ENCODE measurements at places on chromosomes 1 and 21.
A peak's percentile ranks its signal among the peaks of the same experiment; 100 is the strongest.

DNA sequence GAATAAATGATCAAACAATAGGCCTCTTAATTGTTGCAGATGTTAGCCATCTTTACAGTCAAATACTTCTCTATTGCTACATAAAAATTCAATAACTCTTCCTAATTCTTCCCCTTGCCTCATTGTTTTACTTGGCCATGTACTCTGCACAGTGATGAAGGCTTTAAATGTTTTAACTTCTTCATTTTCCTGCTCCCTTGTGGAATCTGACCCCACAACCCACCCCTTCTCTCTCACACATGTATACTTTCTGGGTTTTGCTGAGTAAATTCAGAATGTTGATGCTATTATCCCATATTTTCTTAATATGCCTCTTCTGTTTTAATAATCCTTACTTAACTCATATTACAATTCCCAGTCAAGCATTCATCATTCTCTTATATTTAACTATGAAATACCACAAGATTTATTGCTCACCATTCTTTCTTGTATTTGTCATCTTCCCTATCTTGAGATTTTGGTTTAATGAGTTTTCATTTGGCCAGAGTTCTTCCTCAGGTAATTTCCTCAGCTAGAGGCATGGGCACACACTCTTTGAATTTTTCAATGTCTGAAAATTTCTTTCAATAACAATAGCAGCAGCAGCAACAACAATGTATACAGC is 327.8 kb upstream of the USP24 start:
- H3K27me3 ChIP-seq, result no peaks in the 10 kb centered on the region
- no peaks in the 10 kb centered on the region for H3K36me3 ChIP-seq
- no peaks in the 10 kb centered on the region for H3K4me1 ChIP-seq
- no peak overlapping the region for H3K27ac ChIP-seq

DNA sequence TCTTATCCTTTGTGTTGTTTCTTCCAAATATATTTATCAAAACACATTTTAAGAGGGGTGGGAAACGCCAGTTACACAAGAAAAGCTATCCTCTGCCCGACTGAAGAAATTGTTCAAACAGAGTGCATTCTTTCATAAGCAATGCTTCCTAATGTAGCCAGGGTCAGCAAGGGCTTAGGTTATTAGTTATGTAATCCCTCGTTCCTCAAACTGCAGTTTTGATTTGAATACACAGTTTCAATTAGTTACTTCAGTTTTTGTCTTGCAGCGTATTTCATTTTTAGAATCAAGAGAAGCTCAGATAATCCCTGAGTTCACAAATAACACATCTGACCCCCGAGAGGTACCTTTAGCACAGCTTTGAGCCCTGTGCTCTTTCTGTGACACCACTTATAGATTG is 141.7 kb upstream of the NRIP1 start:
- DNase-seq, result no peak
- no peak overlapping the region for H3K27ac ChIP-seq
- H3K4me3 ChIP-seq, result no peak overlapping the region
- H3K4me1 ChIP-seq, result peaks cover 9% of the 10 kb centered on the region

GRCh38 chr1:153962088-153963029 is 978 bp downstream of the SLC39A1 start:
- peak overlapping the region; percentile 78 for H3K4me3 ChIP-seq
- peaks cover 10% of the 10 kb centered on the region for H3K4me1 ChIP-seq
- peak overlapping the region; percentile 97 for H3K27ac ChIP-seq

- no peak for DNase-seq
- no peak overlapping the region for H3K4me3 ChIP-seq
- H3K27me3 ChIP-seq, result no peaks in the 10 kb centered on the region
- H3K4me1 ChIP-seq, result no peaks in the 10 kb centered on the region
- H3K27ac ChIP-seq, result no peak overlapping the region
- H3K36me3 ChIP-seq, result no peaks in the 10 kb centered on the region
Observed at GRCh38 chr1:76179219-76179698, 104.7 kb downstream of the ST6GALNAC3 start.

DNA sequence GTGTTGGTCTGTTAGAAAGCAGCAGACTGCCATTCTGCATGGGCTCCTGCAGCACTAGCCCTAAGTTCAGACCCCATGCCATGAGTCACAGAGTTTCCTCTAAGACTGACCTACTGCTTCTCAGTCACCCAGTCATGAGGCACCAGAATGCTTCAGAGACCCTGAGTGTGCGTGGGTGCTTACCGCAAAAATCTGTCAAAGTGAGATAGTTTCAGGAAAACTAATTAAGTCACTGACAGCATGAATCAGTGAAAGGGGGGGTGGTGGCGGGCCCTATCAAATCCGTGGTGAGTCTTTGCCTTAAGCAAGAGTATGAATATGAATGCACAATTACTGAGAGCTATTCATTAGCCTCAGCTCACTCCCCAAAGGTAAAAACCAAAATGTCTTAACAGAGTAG is 98.1 kb downstream of the KCTD3 start:
- no peak for DNase-seq
- no peak overlapping the region for H3K27ac ChIP-seq
- H3K4me3 ChIP-seq, result no peak overlapping the region
- no peaks in the 10 kb centered on the region for H3K36me3 ChIP-seq

GRCh38 chr21:37658817-37659458 is 257.3 kb downstream of the KCNJ6 start:
- H3K27me3 ChIP-seq, result no peaks in the 10 kb centered on the region
- H3K4me3 ChIP-seq, result no peak overlapping the region
- H3K27ac ChIP-seq, result peak overlapping the region; percentile 64

- no peak for DNase-seq
- no peaks in the 10 kb centered on the region for H3K36me3 ChIP-seq
- no peaks in the 10 kb centered on the region for H3K4me1 ChIP-seq
- H3K4me3 ChIP-seq, result no peak overlapping the region
- H3K27me3 ChIP-seq, result no peaks in the 10 kb centered on the region
Observed at GRCh38 chr1:29860681-29861080, 624.4 kb downstream of the PTPRU start.

GRCh38 chr1:78369546-78369945 is 121.2 kb upstream of the PTGFR start:
- DNase-seq, result no peak
- H3K36me3 ChIP-seq, result no peaks in the 10 kb centered on the region
- H3K27me3 ChIP-seq, result no peaks in the 10 kb centered on the region

GRCh38 chr1:95230768-95231191 is 3.2 kb upstream of the RWDD3 start:
- H3K27ac ChIP-seq, result peak overlapping the region; percentile 56
- H3K27me3 ChIP-seq, result no peaks in the 10 kb centered on the region
- H3K4me1 ChIP-seq, result peaks cover 25% of the 10 kb centered on the region
- H3K36me3 ChIP-seq, result no peaks in the 10 kb centered on the region
- DNase-seq, result no peak

DNA sequence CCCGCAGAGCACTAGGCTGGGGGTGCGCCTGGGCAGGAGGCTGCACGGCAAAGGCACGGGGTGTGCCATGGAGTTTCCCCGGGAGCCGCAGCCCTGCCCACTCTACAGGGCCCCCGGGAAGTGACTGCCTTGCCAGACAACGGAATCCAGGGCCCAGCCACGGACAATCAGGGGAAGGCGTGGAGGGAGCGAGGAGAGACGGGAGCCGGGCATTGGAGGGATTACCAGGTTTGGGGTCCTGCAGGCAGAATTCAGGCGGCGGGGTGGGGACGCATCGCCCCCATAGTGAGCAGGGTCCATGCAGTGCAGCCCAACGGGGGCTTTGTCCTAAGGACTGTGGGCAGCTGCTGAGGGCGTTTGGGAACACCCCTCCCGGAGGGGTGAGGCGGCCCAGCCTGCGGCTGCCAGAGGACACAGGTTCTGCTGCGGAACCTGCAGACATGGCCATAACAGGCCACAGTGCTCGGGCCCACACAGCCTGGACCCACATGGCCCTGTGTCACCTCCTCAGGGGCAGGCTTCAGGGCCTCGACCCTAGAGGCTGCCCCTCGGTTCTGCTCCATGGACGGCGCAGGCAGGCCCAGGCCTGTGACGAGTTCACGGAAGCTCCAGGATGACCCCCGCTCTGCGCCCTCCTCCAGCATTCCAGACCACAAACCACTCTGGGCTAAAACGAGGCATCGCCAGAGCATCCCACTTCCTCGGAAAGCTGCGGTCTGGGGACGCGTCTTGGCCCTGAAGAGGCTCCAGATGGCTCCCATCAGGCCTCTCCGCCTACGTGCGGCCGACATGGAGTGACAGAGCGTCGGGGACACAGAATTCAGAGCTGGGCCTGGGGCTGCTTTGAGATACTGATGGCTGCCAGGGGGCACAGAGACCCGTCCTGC is 54.5 kb downstream of the COL6A1 start:
- no peaks in the 10 kb centered on the region for H3K36me3 ChIP-seq
- H3K27ac ChIP-seq, result no peak overlapping the region
- no peaks in the 10 kb centered on the region for H3K4me1 ChIP-seq
- H3K27me3 ChIP-seq, result no peaks in the 10 kb centered on the region

DNA sequence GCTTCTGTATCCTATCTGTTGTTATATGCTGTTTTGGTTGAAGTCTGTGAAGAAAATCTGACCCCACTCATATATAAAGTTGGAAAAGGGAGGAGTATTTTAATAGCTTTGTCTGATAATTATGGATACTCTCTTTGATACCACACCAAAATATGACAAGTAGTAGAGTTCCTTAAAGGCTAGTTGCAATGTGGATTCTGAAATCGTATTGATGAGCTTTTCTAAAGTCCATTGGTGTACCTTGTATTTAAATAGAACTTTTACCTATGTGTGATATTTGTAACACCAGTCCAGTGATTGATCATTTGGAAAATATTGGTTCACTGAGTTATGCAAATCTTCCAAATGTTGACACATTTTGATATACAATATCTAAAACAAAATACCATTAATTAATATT is 7.7 kb downstream of the GAS5 start:
- H3K27ac ChIP-seq, result no peak overlapping the region
- no peak for DNase-seq
- H3K4me3 ChIP-seq, result no peak overlapping the region

- no peaks in the 10 kb centered on the region for H3K36me3 ChIP-seq
- H3K4me3 ChIP-seq, result no peak overlapping the region
- no peaks in the 10 kb centered on the region for H3K4me1 ChIP-seq
- H3K27ac ChIP-seq, result no peak overlapping the region
- no peaks in the 10 kb centered on the region for H3K27me3 ChIP-seq
Observed at GRCh38 chr1:161378014-161378413, 10.3 kb upstream of the CFAP126 start.

DNA sequence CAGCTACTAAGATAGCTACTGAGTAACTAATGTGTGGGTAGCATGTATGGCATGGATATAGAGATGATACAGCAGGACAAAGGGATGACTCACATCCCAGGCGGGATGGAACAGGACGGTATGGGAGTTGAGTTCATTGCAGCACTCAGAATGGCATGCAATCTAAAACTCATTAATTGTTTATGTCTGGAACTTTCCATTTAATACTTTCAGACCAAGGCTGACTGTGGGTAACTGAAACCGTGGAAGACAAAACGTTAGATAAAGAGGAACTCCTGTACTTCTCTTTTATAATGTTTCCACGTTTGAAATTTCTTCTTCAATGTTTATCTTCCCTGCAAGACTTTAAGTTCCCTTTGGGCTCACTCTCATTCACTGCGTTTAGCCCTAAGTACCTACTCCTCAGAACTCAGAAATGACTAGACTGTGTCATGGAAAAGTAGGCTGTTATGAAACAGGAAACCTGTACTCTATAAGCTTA is 151.9 kb downstream of the MAGI3 start:
- H3K36me3 ChIP-seq, result no peaks in the 10 kb centered on the region
- no peak overlapping the region for H3K27ac ChIP-seq

DNA sequence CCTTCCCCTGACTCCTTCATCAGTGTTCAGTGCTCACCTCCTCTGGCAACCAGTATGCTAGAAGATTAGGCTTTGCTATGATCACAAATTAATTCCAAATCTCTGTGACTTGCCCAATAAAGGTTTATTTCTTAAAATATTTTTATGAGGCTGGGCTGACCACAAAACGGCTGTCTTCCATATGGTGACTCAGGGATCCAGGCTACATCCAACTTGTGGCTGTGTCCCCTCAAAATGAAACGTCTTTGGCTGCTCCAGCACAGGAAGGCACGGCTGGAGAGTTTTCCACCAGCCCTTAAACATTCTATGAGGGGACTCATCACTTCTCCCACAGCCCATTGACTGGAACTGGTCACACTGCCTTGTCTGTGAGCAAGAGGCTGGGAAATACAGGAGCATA is 131.5 kb downstream of the HUNK start:
- no peaks in the 10 kb centered on the region for H3K27me3 ChIP-seq
- no peak for DNase-seq
- peaks cover 10% of the 10 kb centered on the region for H3K36me3 ChIP-seq
- no peaks in the 10 kb centered on the region for H3K4me1 ChIP-seq

DNA sequence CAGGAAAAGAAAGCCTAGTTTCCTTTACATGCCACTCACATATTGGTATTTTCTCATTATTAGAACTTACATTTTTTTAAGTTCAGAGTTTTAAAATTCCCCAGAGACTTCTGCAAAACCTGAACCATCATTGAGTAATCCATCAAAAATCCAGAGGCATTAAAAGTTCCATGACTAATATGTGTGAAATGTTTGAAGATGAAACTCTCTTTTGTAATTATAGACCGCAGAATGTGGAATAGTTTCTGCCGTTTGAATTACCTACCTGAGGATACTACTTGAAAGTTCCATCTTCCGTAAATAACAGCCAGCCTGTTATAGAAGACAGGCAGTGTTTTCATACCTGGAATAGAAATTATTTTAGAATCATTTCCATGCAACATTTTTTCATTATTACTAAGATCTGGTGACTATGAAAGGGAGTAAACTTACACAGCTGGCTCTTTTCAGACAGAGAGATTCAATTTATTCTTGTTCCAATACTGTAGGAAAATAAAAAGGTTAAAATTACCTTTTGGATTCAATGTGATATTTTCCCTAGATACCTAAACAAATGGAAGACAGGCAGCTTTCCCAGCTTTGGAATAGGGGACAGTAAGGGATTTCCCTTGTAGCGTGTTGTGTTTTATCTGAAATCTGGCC is 131.4 kb downstream of the ST6GALNAC5 start:
- no peaks in the 10 kb centered on the region for H3K27me3 ChIP-seq
- H3K27ac ChIP-seq, result no peak overlapping the region
- DNase-seq, result no peak
- no peaks in the 10 kb centered on the region for H3K4me1 ChIP-seq
- no peaks in the 10 kb centered on the region for H3K36me3 ChIP-seq

- DNase-seq, result no peak
- H3K27me3 ChIP-seq, result no peaks in the 10 kb centered on the region
- H3K4me3 ChIP-seq, result no peak overlapping the region
Observed at GRCh38 chr1:30692201-30692947, 31.0 kb downstream of the MATN1 start.

- H3K36me3 ChIP-seq, result no peaks in the 10 kb centered on the region
- no peaks in the 10 kb centered on the region for H3K4me1 ChIP-seq
- no peaks in the 10 kb centered on the region for H3K27me3 ChIP-seq
- no peak overlapping the region for H3K27ac ChIP-seq
- no peak for DNase-seq
- H3K4me3 ChIP-seq, result no peak overlapping the region
Observed at GRCh38 chr1:100773444-100773843, 53.9 kb downstream of the VCAM1 start.

Measured in pancreas (tissue), 10 donors.